ENCODE measurements at places on chromosomes 2 and 18.

- peak; percentile 28 for DNase-seq
Observed at GRCh38 chr18:5868218-5868854, 27.0 kb downstream of the TMEM200C start.

DNA sequence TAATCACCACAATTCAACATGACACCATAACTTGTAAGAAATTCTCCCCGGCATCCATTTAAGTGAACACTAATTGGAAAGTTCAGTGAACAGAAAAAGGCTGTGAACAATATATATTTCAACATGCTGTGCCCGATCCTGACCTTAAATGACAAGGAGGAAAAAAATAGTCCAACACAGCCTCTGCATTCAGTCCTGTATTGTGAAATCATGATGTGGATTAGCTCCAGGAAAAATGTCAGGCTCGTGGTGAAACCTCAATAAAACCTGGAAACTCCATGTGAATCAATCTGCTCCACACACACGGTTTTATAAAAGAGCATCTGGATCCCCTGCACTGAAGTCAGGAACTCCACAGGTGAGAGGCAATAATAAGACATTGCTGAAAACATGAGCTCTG, 145.4 kb upstream of the SPOPL start:
- no peak for DNase-seq

- no peak for DNase-seq
Observed at GRCh38 chr2:183035954-183036669, 2.1 kb downstream of the NCKAP1 start.

GRCh38 chr2:197601726-197602125, 73.7 kb downstream of the RFTN2 start:
- no peak for DNase-seq

DNA sequence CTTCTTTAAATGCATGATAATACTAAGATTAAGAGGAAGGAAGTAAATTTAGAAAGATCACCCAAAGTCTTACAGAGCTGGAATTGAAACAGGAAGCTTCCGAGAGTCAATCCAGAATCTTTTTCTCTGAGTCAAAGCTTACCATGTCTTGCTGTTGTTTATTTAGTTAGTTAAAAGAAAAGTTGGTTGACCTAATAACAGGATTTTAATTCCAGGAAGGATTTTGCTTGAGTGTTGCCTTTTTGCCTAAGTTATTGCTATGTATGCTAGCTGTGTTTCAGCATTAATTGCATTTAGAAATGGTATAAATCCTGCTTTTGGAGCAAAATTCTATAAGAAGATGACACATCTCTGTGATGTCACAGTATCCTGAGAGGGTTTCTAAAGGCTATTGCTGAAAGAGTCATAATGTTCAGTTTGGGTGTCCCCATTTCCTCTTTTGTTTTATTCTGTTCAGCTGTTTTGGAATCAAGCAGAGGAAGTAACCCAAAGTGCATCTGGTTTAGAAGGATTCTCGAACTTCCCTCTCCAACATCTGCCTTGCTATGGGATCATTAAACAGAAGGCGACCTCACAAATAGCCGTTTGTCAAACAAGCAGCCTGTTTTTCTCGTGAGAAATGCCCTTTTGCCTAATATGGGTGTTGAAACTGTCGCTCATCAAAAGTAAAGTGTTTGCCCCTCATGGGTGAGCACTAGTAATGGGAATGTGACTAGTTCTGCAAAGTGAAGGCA, 271.5 kb upstream of the MMADHC start:
- no peak for DNase-seq

GRCh38 chr2:36441816-36442215, 86.2 kb downstream of the CRIM1 start:
- no peak for DNase-seq

DNA sequence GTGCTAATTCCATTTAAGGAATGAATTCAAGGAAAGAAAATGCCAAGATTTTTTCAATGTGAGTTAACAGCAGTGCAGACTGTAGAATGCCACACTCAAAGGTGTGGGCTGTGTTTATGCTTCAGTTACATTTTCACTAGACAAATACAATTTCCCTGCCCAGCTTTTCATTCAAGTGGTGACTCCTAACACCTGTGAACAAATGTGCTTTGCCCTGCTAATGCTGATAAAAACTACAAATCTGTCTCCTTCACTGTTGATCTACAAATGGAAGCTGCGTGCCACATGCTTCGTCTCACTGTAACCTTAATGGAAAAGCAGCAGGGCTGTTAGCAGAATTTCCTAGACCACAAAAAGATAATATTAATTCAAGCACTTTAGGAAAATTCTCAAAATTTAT, 19.8 kb upstream of the TCF4 start:
- no peak for DNase-seq

Data from DMS79 (cell line).